ENCODE measurements at places on chromosomes 2 and 18. TPM values are rescaled to one million over a fixed set of nuclear protein-coding genes. Genes with fewer than 3 reads are reported as not detected.
A peak's percentile ranks its signal among the peaks of the same experiment; 100 is the strongest.

- no peak for DNase-seq
Measured at GRCh38 chr2:118852605-118853128, 5.2 kb upstream of the EN1 start.

DNA sequence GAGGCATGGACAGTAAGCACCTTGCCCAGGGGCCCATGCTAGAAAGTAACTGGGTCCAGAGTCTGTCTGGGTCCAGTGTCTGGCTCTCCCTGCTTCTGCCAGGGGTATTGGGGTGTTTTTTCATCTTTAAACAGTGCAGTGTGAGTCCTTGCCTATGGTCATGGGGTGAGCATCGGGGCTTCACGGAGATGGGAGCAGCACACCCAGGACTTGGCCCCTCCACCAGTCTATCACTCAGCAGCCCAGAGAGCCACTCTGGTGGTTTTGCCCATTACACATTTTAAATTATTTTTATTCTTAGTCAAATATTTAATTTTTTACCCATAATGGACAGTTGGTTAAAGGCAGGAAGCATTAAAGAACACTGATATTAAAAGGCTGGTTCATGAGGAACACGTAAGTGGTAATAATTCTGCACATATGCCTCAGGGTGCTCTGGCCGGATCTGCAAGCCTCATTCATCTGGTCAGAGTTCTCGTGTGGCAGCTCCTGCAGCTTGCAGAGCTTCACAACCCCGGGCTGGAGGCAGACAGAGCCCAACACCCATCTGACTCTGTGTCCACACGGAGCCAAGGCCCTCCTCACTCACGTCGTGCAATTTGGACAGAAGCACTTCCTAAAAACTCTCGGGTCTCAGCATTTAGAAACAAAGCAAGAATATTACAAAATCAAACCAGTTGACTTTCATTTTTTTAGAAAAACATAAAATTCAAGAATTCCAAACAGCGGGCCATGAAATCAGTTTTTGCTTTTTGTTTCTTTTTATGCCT, 204.1 kb downstream of the CTIF start:
- peak; percentile 8 for DNase-seq

ADAM23 gene
- 4.6 TPM for total RNA-seq

GRCh38 chr2:46544581-46544980, 65.2 kb downstream of the TMEM247 start:
- DNase-seq = no peak

- DNase-seq = no peak
Measured at GRCh38 chr2:225466891-225467604, 67.5 kb downstream of the NYAP2 start.

GRCh38 chr2:75208738-75209137, 9.4 kb upstream of the TACR1 start:
- no peak for DNase-seq

- DNase-seq = no peak
Measured at GRCh38 chr18:52077251-52077983, 262.6 kb upstream of the DCC start.

- DNase-seq = no peak
Measured at GRCh38 chr2:38748943-38749804, 2.0 kb downstream of the SRSF7 start.

CASP8 gene
- 21.6 TPM for total RNA-seq

GPR75 gene
- 1.9 TPM for total RNA-seq

GRCh38 chr2:178211943-178212342, 17.6 kb downstream of the OSBPL6 start:
- no peak for DNase-seq

SAG gene
- total RNA-seq = not detected

GRCh38 chr2:96951125-96951654, 35.2 kb downstream of the FAM178B start:
- no peak for DNase-seq

GRCh38 chr18:9755615-9756014, 47.5 kb downstream of the RAB31 start:
- no peak for DNase-seq

PROC gene
- total RNA-seq = 2.1 TPM

SLC40A1 gene
- 5.4 TPM for total RNA-seq

TRAPPC12 gene
- total RNA-seq = 62.2 TPM

ALPP gene
- total RNA-seq = not detected

- DNase-seq = no peak
Measured at GRCh38 chr2:150459281-150459680, 28.2 kb downstream of the RND3 start.

- no peak for DNase-seq
Measured at GRCh38 chr2:206482123-206482522, 38.8 kb downstream of the ADAM23 start.

ACOXL gene
- total RNA-seq = not detected

DNA sequence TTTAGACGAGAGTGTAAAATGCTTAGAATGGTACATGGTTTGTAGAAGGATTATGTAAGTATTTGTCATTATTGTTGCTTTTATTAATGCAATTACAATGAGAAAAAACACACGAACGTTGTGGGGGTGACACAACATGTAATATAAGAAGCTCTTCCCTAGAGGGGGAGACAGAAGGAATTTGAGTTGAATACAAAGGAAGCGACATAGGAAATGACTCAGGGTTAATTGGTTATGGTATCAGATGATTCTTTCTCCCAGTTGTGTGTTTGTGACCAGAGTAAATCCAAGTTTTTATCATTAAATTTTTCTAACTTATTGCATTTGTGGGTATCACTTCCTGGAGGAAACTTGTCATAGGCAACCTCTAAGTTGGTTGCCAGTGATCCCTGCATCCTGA, 625.6 kb upstream of the CDH2 start:
- no peak for DNase-seq

CPLX4 gene
- not detected for total RNA-seq

- no peak for DNase-seq
Measured at GRCh38 chr2:158647436-158648231, 147.5 kb upstream of the DAPL1 start.
